Stimulated activated naive CD4-positive, alpha-beta T cell (primary cell): ENCODE measurements at places on chromosomes 16 and 17.

DNA sequence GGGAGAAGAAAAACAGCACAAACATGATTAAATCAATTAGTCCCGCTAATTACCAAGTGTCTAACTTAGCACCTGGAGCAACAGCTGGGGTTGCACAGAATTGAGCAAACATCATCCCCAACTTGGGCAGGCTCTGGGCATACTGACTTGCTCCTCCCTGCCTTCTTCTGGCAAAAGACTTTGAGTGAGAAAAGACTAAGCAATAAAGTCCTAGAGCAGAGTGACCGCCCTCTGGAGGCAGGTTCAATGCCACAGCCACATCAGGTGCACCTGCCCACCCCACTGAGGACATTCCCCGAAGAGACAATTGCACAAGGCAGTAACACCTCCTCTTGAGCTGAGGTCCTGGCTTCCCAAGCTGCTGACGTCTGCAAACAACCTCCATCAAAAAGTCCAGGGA is 358.3 kb downstream of the SOX9 start:
- no peak for DNase-seq

- DNase-seq = no peak
These were observed 55.1 kb upstream of the MNT start for GRCh38 chr17:2455956-2456355.

GRCh38 chr16:50371936-50372595 is 3.3 kb upstream of the BRD7 start:
- no peak for DNase-seq

DNA sequence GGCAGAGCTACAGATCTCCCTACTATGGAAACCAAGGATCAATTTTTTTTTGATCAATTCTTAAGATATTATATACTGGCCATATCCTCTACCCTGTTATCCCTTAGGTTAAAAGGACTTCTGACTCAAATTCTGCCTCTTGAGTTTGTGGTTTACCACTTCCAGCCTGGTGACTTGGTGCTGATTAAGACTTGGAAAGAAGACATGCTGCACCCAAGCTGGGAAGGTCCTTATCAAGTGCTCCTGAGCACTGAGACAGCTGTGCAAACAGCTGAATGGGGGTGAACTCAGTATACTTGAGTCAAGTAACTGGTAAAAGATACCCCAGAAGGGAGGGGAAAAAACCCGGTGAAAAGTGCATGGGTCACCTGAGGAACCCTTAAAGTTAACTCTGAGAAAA is 20.5 kb upstream of the SPACA3 start:
- DNase-seq = no peak

DNA sequence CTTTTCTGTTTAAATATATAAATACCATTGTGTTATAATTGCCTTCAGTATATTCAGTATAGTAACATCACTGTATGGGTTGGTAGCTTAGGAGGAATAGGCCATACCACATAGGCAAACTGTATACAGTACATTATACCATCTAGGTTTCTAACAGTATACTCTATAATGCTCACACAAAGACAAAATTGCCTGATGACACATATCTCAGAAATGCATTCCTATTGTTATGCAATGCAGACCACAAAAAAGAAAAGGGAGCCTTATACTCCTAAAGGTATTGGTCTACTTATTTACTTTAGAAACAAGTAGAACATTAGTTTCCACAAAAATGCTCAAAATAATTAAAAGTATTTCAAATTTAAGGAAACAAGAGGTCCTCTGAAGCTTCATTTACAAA is 47.9 kb downstream of the SETD6 start:
- DNase-seq = no peak

DNA sequence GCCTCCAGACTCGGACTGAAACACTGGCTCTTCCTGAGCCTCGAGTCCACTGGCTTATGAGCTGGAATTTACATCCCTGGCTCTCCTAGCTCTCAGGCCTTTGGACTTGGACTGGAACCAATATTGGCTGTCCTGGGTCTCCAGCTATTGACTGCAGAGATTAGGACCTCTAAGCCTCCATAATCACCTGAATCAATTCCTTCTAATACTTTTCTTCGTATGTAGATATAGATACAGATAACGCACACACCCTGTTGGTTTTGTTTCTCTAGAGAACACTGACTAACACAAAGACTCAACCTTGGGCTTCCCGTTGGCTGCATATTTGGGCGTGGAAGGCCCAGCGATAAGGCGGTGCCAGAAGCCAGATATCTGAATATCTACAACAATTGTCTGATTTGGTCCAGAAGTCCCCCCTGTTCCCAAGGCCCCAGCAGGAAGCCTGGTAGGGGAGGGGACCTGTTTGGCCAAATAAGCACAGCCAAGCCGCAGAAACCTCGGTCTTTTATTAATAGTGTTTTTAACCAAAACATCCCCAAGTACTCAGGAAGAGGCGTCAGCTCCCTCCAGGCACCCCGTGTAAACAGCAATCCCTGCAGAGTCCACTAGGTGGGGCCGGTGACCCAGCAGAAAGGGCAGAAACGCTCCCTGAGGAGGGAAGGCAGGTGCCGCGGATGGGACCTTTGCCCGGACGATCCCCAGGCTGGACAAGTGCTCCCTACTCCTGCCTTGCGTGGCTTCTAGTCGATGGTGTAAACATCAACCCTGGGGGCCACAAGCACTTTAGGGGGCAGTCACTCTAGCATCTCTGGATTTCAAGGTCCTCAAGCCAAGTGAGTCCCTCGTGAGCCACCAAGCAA is 57.0 kb downstream of the ABR start:
- DNase-seq = peak; percentile 69

- DNase-seq = no peak
These were observed 153.5 kb upstream of the RPL38 start for GRCh38 chr17:74049967-74050458.

DNA sequence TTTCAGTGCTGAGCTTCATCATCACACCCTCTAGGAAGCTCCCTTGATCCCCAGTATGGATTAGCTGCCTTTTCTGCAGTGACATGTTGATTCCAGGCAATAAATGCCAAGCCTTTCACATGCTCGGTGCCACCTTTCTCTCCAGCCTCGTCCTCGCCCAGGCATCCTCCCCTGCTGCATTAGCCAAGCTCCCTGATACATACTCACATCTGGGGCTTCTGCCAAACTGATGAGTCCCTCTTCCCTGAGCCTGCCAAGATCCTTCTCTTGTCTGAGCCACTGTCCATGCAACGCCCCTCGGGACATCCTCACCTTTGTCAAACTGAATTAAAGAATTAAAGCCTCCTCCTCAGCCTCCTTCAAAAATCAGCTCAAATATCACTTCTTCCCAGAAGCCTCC is 538.5 kb upstream of the CDH11 start:
- DNase-seq = no peak

DNA sequence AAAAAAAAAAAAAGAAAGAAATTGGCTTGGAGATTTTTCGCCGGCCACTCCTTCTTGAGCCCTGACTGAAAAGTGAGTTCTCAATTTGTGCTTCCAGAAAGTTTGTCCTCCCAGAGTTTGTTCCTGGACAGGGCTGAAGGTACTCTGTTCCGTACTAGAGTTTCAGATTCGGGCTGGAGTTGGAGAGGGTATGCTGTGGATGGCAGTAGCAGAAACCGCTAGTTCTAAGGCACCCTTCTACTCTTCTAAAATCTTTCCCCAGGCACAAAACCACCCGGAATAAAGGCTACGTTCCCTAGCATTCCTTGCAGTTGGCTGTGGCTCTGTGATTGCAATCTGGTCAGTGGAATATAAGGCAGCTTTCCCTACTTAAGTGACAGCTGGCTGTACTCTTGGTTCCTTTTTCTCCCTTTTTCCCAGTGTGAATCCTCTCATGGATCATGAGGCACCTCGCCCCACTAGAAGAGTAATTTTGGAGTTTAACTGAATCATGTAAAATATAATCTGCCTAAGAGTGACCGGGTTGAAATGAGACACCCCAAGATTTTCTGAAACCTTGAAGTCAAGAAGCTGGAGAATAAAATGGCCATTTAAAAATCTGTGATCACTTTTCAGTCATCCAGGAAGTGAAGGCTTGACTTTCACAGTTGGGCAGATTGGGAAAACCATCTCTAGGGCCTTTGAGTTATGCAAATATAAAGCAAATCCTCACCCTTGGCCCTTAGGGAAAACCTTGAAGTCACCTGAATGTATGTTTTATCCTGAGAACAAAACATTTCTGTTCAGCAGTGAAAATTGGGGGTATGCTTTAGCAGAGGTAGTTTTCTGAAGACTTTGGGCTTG is 901 bp upstream of the HEATR6 start:
- DNase-seq = no peak

- no peak for DNase-seq
These were observed 968 bp downstream of the MRPL28 start for GRCh38 chr16:369275-369865.

DNA sequence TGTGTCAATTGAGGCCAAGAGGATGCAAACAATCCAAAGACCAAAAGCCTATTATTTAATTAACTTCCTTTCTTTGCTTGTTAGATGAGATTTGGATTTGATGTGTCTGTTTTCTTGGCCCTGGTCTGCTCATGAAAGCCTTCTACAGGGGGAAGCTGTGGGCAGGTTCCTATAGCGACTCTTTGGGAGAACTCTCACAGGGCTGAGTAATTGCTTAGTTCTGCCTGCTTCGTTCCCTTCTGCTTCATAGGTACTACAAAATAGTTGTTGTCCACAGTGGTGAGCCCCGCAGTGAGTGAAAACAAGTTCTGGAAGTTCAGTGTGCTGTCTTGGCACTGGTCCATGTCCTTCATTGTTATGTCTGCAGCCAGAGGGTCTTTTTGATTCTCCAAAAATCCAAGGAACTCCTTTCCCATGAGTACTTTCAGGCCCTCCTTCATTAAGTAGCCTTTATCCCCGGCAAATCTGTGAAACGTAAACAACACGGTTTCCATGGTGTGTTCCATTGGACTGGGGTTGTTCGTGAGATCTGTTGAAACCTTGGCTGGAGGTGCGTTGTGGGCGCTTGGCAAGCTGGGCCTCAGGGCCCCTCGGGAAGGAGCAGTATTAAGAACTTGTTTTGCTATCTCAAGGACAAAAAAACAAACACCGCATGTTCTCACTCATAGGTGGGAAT is 30.0 kb upstream of the ANKRD40CL start:
- DNase-seq = no peak

DNA sequence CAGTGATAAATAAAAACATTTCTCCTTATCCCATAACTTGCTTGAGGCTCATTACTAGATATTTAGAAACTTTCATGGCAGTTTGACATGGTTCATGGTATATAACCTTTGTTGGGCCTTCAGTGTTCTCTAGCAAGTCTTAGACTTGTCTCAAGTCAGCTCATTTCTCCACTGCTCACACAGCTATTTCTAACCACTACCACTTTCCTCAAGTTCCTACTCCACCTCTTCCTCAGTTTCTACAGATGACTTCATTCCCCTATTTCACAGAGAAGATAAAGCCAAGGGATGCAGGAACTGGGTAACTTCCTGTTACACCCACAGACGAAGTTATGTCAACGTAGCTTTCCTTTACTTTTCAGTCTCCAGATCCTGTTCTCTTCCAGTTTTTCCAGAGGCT is 23.2 kb downstream of the NLK start:
- no peak for DNase-seq

- no peak for DNase-seq
These were observed 186.5 kb downstream of the STX8 start for GRCh38 chr17:9389111-9389527.

GRCh38 chr16:89481356-89481955 is 8.9 kb downstream of the ANKRD11 start:
- no peak for DNase-seq

GRCh38 chr17:28716740-28717577 is 709 bp downstream of the RAB34 start:
- DNase-seq = no peak

- no peak for DNase-seq
These were observed 49.3 kb upstream of the CA10 start for GRCh38 chr17:52207796-52208195.

GRCh38 chr16:65301029-65301428 is 179.2 kb upstream of the CDH11 start:
- no peak for DNase-seq

GRCh38 chr17:60524463-60525327 is 1.3 kb downstream of the APPBP2 start:
- no peak for DNase-seq

DNA sequence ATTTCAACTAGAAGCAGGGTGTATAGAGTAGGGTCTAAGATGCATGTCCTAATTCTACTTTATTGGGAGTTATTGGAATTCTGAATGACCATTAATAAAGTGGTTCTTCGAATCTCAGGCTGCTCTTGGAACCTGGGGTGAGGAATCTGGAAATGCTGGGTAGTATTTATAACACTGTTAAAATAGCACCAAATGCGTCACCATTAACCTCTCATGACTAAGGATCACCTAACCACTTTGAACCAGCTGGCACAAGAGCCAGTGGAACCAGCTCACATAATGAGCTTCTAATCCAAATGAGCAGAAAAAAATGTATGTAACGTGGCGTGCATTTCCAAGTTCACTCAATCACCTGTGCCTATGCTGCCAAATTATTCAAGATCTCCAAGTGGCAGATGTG is 281.7 kb downstream of the GRIN2A start:
- DNase-seq = no peak

- no peak for DNase-seq
These were observed 20.9 kb downstream of the ATP2A3 start for GRCh38 chr17:3943240-3943891.

DNA sequence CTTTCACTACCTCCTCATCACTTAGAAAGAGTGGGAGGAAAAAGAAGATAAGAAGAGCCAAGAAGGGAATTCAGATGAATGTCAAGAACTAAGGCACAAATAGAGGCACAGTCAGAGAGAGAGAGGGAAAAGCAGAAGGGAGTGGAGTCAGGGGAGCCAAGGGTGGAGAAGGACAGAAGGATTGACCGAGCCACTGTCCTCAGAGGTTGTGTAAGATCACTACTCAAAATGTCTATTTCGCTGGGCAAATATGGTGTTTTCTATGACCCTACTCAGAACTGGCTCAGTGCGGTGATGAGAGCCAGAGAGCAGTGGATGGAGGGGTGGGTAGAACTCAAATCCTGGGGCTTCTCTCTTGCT is 139.2 kb upstream of the HS3ST2 start:
- no peak for DNase-seq

DNA sequence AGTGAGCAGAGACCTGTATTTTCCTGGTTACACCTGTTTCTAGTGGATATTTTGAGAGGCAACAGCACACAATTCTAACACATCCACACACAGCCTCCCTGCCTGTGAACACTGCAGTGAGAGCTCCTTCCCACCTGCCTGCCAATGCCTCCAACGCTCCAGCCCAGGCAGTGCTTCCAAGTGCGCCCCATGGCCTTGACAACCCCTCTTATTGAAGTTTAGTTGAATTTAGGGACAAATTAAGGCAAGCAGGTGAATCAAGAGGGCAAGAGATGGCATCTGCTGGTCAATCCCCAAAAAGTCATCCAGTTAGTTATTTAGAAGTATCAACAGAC is 4.7 kb upstream of the MXRA7 start:
- DNase-seq = no peak
